ENCODE measurements at places on chromosomes 3 and 15. TPM values are rescaled to one million over a fixed set of nuclear protein-coding genes. Genes with fewer than 3 reads are reported as not detected.
A peak's percentile ranks its signal among the peaks of the same experiment; 100 is the strongest.

DNA sequence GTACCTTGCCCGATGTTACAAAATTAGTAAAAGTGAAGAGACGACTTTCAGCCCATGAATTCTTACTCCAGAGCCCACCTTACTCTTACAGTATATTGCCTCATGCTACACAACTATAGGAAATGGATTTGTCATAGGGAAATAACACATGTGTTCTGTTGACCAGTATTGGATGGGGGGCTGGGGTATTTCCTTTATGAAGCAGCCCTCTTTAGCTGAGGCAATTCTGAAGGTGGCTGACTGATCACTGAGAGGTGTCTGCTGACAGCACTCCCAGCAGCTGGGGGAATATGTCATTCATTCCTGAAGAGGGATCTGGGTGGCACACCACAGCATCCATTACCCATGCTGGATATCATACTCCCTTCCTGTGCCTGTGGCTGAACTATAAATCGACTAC is 6.4 kb upstream of the GOLM2 start:
- DNase-seq, result no peak

IP6K2 gene
- total RNA-seq, result 93.8 TPM

DNA sequence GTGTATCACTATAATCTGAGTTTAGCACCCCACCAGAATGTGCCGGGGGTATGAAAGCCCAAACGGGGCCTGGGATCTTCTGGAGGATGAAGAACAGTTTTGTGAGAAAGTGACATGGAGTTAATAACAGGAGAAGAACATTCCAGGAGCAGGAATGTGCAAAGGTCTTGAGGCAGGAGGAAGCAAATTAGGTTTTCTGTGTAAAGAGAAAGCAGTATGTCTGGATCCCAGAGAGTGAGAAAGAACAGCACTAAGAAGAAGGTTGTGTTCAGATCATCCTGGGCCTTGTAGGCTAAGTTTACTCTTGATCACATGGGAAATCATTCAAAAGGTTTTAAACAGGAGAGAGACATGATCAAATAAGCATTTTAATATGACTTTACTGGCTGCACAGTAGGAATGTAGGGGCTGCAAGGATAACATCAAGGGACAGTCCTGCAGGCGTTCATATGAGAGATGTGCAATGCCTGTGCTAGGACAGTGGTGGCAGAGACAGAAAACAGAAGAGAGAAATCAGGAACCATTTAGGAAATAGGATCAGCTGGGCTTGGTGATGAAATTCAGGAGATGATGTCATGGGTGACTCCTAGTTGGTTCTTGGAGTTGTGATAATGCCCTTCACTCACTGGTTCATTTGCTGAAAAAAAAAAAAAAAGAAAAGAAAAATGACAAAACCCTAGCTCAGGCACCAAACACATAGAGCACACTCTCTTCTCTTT is 113.5 kb downstream of the TNIK start:
- DNase-seq, result no peak

DNA sequence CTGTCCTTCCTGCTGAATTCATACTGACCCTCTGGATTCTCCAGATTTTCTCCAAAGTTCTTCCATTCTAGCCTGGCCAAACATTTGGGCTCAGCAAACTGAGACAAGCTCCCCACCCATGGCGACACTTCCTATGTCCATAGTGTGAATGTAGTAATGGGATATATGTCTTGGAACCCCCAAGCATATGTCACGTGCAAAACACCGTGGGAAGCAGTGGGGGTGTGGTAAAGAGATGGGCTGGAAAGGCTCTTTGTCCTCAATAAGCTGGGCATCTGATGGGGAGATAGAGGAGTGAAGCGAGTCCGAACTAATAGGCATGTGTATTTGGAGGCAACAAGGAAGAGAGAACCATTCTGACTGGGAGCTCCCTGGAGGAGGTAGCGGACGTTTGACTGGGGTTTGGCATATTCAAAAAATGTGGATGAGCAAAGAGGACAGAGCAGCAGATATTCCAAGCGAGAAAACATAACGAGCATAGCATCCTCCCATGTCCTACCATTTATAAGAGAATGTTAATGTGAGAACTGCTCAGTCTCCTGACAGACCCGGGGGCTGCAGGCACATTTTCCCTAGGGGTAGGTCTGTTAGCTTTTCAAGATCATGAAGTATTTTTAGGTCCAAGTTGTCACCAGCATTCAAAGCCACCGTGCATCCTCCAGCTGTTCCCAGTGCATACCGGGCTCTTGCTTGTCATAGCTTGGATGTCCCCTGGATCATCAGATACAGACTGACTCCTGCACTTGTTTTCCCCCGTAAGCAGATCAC is 25.6 kb downstream of the TPM1 start:
- no peak for DNase-seq

GRCh38 chr3:126654571-126655383 is at the start of gene TXNRD3:
TSS of gene TXNRD3 (minus strand) at chr3:126655124.
- peak; percentile 91 for DNase-seq

DNA sequence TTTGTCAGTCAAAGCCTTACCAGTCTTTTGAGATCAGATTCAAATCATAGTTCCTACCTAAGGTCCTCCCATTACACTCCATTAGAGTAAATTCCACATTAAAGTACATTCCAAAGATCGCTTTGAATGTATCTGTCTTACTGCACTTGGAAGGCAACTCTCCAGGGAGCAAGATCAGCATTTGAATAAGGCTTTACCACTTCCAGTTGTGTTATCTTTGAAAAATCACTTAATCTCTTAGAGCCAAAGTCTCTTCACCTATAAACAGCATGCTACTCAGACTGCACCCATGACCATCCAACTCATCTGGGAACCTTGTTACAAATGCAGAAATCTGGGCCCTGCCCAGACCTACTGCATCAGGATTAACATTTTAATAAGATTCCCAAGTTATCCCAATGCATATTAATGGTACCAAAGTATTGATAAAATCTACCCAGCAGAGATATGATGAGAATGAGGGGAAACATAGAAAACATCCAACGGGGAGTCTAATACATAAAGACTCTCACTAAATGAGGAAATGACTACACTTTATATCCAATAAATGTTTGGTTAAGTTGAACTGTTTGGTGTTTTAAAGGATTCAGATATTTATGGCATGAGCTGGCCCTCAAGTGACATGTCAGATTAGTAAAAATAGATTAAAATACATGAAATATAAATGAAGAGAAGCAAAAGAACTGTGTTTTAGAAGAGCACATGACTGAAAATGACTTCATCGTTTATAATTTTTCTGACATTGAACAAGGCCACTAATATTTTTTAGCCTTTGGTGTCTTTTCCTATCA is 75.9 kb downstream of the TNIK start:
- no peak for DNase-seq

DNA sequence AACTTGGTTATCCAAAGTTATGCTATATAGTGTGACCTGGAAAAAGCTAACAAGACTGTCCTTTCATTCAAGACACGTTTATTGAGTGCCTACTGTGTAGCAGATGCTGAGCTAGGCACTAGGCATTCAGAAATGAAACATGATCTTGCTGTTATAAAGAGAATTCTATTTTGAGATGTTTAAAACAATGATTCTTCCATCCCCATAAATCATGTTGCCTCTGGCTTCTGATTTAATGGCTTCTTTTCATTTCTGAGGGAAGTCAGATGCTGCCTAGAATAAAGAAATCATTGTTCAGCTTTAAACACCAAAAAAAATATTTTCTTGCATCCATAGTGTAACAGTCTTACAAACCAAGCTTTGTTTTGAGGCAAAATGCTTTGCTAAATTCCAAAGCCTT is 620.9 kb upstream of the UBE2E2 start:
- no peak for DNase-seq

PRSS50 gene
- total RNA-seq, result 0.07 TPM

All from H7 (cell line).